CD4-positive, alpha-beta T cell treated with Interferon gamma for 1 hour (primary cell): ENCODE measurements at places on chromosomes 12 and 14.

GRCh38 chr14:76546426-76547221 lies 170.7 kb downstream of the ESRRB start:
- DNase-seq: no peak

GRCh38 chr12:104695453-104696148 lies 238.9 kb downstream of the CHST11 start:
- DNase-seq: peak; percentile 55

- DNase-seq: no peak
Measured at GRCh38 chr12:40874868-40875267, 182.6 kb downstream of the CNTN1 start.

- DNase-seq: no peak
Measured at GRCh38 chr12:118946256-118946655, 35.1 kb upstream of the SRRM4 start.

GRCh38 chr12:108367436-108367835 lies 28.3 kb upstream of the CMKLR1 start:
- peak; percentile 53 for DNase-seq

- DNase-seq: no peak
Measured at GRCh38 chr12:53345486-53346188, 9.5 kb upstream of the SP7 start.

- DNase-seq: peak; percentile 29
Measured at GRCh38 chr12:95996034-95996658, at the start of gene HAL. Gene HAL (minus strand): TSS chr12:95996344. CDS start chr12:95995910, 434 bp downstream.

- DNase-seq: peak; percentile 16
Measured at GRCh38 chr12:94644141-94644979, 6.0 kb downstream of the TMCC3 start.

- DNase-seq: no peak
Measured at GRCh38 chr14:23538785-23539184, 12.8 kb downstream of the ZFHX2 start.

- peak; percentile 27 for DNase-seq
Measured at GRCh38 chr14:103748534-103748857, 32.9 kb downstream of the ZFYVE21 start.

GRCh38 chr12:95002754-95003153 lies 743 bp downstream of the NDUFA12 start:
- no peak for DNase-seq

- DNase-seq: peak; percentile 23
Measured at GRCh38 chr12:89721291-89721987, 12.8 kb upstream of the ATP2B1 start.

- DNase-seq: no peak
Measured at GRCh38 chr14:74313601-74314000, 10.9 kb upstream of the ABCD4 start.

- DNase-seq: no peak
Measured at GRCh38 chr12:13386323-13387039, 190.0 kb downstream of the EMP1 start.

GRCh38 chr14:71248194-71248593 lies 340.9 kb downstream of the PCNX1 start:
- no peak for DNase-seq

DNA sequence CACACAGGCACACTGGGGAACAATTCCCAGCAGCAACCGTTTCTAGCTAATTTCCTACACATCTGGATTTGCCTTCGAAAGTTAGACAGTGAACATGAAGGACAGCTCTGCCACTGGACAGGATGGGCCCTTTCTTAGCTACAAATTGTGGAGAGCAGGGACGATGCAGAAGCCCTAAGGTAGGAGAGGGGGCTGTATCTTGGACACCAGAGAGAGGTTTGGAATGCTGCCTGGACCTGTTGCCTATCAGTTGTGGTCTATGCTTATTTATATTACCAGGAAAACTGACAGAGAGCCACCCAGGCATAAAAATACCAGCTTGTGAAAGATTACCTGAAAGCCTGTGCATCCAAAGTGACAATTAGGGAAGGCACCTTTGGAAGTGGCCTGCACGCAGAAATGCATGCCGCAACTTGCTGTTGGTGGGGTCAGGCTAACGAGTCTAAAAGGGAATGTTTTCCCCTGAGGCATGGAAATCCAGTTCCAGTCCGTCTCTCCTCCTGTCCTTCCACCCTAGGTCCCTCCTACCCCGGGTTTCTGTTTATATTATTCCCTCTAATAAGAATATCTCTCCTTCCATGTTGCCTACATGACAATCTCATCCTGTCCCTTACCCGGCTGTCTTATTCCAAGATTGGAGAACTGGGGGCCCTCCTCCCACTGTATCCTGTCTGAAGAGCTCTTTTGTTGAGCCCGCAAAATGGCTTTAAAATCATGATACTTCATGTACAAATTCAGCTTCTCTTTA lies 60.2 kb downstream of the MDM2 start:
- no peak for DNase-seq

DNA sequence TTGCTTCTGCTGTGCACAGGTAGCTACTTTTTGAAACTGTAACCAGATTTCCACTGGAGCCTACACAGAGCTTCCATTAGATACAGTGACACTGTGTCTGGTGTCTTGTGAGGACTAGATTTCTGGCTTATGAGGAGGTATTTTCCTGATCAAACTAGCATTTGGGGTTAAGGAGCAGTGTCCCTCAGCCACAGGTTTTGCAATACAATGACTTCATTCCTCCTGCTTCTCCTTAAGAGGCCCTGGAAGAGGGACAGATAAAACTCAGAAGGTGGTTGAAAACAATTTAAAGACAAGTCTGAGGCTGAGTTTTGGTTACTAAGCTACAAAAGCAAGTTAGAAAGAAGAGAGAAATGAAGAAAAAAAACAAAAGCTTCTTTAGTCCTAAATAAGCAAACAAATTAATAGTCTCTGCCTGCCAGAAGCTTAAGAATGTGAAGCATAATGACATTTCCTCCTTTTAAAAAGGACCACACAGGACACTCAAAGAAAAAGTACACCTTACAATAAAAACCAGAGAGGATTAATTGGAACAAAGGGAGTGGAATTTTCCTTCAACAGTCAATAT lies 53.0 kb downstream of the PKP2 start:
- no peak for DNase-seq

- peak; percentile 27 for DNase-seq
Measured at GRCh38 chr14:89721956-89722355, 232.6 kb downstream of the EFCAB11 start.

DNA sequence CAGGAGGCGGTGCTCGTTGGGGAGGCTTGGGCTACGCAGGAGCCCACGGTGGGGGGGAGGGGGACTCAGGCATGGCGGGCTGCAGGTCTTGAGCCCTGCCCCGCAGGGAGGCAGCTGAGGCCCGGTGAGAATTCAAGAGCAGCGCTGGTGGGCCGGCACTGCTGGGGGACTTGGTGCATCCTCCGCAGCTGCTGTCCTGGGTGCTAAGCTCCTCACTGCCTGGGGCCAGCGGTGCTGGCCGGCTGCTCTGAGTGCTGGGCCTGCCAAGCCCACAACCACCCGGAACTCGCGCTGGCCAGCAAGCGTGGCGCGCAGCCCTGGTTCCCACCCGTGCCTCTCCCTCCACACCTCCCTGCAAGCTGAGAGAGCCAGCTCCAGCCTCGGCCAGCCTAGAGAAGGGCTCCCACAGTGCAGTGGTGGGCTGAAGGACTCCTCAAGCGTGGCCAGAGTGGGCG lies 3.2 kb downstream of the METTL25 start:
- DNase-seq: no peak

DNA sequence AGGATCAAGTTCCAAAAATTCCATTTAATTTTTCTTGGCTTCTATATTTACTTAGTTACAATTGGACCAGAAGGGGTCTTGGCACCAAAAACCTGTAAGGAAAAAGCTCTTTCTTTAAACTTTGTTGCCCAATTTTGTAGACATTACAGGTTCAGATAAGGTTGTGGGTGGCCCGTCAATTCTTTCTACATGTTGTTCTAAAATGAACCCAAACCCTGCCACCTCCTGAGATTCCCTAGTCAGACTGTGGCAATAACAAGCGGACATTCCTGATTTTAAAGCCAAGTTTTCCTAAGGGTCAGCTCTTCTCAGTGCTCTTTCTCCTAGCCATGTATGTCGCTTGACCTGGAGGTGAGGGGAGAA lies 45.0 kb upstream of the GSG1 start:
- no peak for DNase-seq

DNA sequence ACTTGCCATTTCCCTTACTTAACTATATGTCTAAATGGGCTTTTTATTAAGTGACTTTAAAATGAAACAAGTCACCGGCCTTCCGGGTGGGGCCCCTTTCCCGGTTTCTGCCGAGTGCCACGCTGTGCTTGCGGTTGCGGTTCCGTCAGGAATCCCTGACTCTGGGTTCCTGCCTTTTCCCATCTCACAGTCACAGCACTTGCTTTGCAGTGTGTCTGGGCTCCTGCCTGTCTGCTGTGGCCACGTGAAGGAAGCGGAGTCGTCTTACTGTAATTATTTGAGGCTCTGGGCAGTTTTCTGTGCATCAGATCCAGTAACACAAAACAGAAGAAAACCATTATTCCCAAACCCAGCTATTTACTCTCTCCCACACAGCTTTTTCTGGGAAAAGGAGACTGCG lies 44.0 kb upstream of the FRMD6 start:
- DNase-seq: no peak

DNA sequence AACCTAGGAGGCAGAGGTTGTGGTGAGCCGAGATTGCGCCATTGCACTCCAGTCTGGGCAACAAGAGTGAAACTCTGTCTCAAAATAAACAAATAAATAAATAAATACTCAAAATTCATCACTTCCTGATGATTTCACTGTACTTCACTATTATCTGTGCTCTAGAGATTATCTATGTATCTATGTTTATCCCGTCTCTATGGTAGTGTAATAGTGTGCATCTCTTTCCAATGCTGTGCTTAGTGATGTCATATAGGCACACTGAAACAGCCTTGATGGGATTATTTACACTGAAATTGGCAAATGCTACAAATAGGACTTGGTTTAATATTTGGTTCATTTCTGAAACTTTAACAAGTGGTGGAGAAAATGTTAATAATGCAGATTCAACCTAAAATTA lies 6.5 kb downstream of the CAPS2 start:
- no peak for DNase-seq

DNA sequence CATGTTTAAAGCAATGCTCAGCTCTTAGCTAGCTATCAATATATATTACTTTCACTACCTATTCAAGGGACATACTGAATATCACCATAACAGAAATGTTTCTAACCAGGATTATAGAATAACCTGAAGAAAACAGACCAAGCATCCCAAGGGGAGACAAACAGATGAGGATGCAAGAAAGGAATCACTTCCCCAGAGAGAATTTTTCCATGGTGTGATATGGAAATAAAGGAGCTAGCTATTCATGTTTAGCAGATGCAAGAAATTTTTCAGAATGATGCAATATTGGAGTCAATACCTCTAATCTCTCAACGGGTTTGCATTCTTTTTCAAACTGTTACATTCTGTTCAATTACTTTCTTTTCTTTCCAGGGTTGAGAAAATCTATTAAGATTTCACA lies 538.9 kb upstream of the FLRT2 start:
- no peak for DNase-seq

GRCh38 chr12:106428384-106428783 lies 70.8 kb downstream of the POLR3B start:
- no peak for DNase-seq

GRCh38 chr14:20768593-20768892 lies 339 bp downstream of the EDDM3B start:
- DNase-seq: no peak

- no peak for DNase-seq
Measured at GRCh38 chr12:1469070-1469469, 125.3 kb downstream of the FBXL14 start.

DNA sequence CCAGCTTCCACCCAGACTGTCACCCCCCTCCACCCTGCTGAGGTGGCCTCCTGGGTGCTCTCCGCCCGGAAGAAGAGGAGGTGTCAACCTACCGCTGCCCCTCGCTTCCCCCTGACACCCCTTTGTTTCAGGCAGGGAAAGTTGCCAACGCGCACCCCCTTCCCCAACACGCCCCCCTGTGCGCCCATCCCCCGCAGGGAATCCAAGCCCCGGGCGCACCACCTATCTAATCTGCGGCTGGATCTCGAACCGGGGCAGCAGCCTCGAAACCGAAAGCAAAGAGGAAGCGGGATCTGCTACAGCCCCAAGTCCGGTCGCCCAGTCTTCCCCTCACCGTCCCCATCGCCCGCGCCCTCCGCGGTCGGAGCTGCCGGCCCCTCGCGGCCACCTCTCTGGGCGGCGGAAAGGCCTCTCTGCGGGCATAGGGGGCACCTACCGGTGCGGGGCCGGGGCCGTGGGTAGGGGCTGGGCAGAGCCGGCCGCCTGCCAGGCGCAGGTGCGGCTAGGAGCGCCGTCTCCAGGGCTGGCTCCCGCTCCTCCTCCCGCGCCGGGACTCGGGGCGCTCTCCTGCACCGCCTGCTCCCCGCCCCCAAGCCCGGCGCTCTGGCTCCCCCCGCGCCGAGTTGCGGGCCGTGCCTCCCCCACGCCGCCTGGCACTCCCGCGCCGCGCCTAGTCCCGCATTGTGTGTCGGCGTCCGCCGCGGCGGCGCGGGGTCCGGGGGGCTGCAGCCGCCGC lies 18.3 kb upstream of the PLEKHH1 start:
- peak; percentile 26 for DNase-seq

DNA sequence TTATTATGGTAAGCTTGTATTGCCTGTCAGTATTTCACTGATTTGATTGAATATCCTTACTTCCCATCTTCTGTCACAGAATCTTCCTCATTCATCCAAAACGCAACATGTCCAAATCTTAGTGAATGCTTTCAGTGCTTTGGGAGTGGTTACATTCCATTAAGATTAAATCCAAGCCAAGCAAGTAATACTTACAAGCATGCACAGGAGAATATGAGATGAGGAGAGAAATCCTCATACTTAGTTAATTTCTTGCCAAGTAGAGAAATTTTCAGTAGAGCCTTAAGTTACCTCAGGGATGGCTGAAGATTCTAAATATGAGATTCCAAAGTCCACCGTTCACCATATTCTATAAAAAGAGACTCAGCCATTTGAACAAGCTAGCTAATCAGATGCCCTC lies 316.0 kb downstream of the RAD51B start:
- no peak for DNase-seq

DNA sequence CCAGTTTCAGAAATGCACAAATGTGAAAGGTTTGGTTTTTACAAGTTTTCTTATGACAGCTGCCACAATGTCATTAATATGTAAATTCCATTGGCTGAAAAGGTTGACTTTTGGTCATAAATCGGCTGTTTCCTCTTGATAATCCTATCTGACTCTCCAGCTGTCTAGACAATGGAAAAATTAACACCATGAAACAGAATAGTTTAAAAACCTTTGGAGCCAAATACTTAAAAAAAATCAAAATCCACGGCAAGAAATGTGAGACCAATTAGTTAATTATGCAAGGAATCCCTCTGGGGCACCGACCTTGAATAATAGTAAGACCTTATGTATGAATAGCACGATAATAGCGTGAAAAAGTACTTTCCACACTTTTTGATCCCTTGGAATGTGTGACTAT lies 138.0 kb downstream of the ZNF664 start:
- no peak for DNase-seq
